ENCODE measurements at places on chromosomes 6 and 20.

- DNase-seq, result no peak
Observed at GRCh38 chr6:1461207-1461606, 71.8 kb downstream of the FOXF2 start.

DNA sequence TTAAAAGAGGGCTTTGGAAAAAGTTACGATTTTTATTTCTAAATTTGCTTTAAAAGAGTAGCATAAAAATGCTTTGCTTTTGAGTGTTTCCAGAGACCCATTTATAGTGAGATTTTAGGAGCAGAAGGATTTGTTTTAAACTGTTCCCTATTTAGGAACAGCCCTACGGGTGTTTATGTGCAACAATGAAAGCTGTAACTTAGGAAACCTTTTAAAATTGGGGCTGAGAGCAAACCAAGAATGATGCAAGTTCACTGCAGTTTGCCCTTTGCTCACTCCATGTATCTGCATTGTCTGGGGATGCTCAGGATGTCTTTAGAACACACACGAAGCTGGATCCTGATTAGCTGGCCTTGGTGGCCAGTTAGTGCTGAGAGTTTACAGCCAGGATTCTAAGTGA is 40.9 kb downstream of the GHRH start:
- no peak for DNase-seq

DNA sequence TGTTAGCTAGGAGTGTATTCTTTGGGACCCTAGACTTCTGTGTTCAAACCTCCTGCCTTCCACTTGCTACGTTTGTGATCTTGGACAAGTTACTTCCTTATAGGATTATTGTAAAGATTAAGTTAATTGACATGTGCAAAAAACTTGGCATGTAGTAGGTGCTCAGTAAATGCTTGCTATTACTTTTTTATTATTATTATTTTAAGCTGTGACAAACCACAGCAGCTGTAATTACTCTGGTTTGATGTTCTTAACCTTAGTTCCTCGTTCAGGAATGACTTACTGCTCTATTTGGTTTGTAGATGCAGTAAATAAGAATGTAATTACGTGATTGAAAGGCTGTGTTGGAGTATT is 3.2 kb downstream of the ARFGEF2 start:
- DNase-seq, result no peak

DNA sequence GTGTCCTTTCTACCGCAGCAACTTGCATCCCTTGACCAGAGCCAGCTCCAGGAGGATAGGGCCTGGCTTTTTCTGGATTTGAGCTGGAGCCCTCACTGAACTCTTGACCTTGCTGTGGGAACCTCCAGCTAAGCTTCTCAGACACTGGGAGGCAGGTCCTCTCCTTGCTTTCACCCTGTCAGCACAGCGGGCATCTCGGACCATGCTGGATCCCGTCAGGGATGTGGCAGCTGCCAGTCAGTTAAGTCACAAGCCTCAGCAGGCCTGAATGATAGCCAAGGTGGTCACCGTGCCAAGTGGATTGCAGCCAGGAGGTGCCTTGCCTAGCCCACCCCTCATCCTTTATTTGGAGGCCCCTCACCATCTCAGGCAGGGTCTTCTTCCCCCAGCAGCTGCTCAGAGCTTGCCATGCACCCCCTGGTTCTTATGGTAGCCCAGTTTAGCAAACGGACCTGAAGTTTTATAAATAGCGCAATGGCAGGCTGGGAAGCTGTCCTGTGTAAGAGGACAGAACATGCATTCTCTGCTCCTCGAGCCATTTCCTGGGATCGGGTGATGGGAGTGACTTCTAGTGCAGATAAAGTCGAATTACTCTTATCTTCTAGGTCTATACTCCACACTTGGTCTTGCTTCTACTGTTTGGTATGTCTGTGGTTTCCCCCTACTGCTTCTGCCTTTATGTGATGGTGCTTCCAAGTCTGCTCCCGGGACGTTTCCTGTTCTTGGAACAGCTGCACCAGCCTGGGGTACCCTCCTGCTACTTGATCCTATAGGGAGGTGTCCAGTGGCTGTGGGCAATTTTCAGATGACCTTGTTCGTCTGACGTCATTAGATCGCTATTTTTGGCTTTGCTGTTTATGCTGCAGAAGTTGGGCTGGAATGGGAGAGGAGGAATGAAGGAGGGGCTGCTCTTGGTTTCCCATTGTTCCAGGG is 7.1 kb upstream of the MYLK2 start:
- no peak for DNase-seq

DNA sequence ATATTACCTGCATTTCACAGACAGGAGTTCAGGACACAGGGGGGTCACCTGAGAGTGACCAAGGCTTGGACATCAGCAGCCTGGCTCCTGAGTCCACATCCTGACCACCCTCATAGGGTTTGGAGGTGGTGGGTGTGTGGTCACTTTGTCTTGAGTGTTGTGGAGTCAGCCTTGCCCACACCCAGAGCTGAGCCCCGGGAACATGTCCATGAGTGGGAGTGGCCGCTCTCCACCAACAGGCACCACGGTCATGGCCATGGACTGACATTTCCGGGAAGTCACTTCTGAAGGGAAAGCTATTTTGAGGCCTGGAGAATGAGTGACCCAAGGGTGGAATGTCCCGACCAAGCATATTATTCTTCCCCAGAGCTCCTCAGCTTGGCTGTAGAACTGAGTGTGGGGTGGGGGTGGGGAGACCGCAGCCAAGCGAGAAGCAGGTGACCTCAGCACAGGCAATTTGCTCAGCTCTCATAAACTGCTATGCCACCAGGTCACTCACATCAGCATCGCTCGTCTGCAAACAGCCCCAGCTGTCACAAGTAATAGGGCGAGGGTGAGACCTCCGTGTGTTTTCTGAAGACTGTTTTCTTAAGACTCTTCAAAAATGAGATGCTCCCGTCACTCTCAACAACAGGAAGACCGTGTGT is 348.6 kb upstream of the CDH4 start:
- no peak for DNase-seq

- DNase-seq, result no peak
Observed at GRCh38 chr6:92967362-92967761, 452.0 kb downstream of the EPHA7 start.

- DNase-seq, result no peak
Observed at GRCh38 chr6:30041821-30042220, 19.2 kb upstream of the POLR1H start.

GRCh38 chr6:151008425-151008824 is 142.9 kb downstream of the MTHFD1L start:
- DNase-seq, result no peak

DNA sequence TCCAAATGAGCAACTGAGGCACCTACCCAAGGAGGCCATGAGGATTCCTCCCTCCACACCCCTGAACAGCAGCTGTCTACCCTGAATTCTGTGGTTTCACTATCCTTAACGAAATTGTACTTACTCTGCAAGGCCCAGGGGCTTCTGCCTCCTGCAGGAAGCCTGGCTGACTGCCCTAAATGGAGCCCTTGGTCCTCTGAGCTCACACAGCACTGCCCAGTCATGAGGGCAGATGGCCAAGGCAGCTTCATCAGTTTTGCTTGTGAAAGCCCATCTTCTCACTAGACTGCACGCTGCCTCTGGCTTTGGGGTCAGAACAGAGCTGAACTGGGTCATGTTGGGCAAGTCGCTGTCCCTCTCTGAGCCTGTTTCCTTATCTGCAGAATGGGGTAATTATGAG is 26.4 kb upstream of the SIRPA start:
- DNase-seq, result no peak

- no peak for DNase-seq
Observed at GRCh38 chr6:157479464-157480303, 98.7 kb downstream of the ZDHHC14 start.

DNA sequence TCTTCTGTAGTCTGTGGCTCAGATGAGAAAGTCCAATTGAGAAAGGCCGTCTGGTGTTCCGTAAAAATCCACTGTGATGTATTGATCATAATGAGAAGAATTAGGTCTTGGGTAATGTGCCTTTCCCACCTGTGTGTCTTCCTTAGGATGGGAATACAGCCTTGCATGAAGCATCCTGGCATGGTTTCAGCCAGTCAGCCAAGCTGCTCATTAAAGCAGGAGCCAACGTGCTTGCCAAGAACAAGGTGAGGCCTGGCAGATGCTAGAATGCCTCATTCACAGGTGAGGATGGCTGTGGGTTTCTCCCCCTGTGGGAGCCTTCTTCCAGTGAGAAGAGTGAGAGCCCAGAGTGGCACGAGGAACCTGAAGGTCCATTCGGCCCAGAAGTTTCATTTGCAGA is 32.7 kb downstream of the LYRM2 start:
- DNase-seq, result no peak

DNA sequence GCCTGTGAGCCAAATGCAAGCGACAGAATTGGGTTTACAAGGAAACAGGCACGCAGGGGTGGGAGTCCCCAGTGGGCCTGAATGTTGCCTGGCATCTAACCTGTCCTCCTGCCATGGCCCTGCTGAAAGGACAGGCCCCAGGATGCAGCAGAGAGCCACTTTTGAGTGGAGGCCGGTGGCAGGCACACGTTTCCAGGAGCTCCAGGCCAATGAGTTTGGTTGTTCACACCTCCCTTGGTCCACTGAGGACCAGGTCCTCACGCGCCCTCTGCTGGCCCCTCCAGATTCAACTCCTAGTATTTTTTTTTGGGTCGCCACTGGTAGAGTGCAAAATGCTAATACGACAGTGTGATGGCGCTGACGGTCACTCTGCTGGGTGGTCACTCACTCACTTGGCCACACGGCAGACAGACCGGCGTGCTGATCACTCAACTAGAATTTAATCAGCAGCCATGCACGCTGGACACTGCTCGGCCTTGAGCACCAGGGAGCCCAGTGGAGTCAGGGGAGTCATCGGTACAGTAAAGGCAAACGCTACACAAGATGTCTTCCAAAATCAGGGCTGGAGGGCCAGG is 81.7 kb upstream of the NFATC2 start:
- DNase-seq, result peak; percentile 94

DNA sequence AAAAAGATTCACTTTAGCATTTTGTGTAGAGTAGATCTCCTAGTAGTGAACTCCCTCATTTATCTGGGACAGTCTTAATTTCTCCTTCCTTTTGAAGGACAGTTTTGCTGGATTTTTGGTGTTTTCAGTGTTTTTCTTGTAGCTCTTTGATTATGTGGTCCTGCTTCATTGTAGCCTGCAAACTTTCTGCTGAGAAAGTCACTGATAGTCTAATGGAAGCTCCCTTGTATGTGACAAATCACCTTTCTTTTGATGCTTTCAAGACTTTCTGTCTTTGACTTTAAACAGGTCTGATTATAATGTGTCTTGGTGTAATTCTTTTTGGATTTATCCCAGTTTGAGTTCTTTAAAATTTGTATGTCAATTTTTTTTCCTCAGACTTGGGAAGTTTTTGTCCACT is 86.1 kb downstream of the FAM83B start:
- DNase-seq, result no peak

DNA sequence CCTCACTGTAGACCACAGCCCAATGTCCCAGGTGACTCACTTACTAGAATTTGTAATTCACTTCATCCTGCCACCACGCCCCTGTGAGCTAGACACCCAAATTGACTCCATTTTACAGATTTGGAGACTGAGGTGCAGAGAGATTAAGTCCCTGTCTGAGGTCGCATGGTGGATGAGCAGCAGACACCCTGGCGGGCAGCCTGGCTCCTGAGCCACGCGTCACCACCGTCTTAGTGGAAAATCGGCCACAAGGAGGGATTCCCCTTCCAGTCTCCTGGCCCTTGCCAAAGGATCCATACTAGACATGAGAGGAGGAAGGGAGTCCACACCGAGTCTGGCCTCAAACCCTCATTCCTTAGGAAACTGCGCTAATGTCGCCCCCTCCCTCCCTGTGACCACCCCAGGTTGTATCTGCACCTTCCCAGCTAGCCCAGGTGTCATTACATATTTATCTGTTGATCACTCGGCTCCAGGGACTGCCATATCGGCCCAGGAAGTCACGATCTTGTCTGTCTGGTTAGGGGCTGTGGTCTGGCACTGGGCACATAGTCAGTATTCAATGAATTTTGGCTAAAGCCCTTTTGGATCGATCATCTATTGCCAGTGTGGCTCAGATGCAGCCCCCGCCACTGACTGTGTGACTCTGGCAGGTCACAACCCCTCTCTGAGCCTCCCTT is 25.7 kb upstream of the PTGIS start:
- no peak for DNase-seq

GRCh38 chr20:588932-589672 is 21.0 kb downstream of the TCF15 start:
- DNase-seq, result peak; percentile 54

DNA sequence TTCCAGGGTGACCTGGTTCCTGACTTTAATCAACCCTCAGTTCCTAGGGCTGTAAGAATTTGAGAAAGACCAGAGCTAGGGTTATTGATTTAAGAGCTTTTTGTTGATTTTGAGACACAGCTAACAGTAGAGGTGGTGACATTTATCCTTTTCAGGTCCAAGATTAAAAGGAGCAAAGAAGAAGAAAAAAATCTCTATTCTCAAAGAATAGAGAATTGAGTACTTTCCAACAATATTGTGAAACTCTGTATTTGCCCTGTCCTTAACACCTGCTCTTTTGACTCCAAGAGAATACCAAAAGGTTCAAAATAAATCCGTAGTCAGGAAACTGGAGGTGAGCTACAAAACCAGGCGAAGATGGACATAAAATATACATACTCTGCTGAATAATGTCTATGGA is 7.3 kb downstream of the PAQR8 start:
- no peak for DNase-seq

- no peak for DNase-seq
Observed at GRCh38 chr6:144317736-144318135, 32.6 kb downstream of the UTRN start.
